ENCODE measurements at places on chromosomes 3 and 15.
A peak's percentile ranks its signal among the peaks of the same experiment; 100 is the strongest.

DNA sequence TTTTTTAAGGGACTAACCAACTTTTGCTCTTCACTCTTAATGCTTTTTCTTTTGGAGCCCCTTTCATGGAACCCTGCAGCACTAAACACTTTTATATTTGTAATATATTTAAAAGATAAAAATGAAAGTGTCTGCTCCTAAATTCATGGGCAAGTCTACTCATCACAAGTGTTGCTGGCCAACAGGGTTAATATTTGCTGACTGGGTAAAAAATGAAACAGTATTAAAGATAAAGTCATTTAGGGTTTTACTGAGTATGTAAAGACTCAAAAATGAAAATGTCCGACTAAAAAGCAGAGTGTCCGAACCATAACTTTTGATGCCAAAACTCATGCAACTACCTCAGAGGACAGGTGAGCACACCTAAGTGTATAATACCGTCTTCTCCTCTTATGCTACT, 54.0 kb downstream of the MOBP start:
- DNase-seq: no peak

- no peak for DNase-seq
Measured at GRCh38 chr3:41106691-41107090, 92.6 kb upstream of the CTNNB1 start.

DNA sequence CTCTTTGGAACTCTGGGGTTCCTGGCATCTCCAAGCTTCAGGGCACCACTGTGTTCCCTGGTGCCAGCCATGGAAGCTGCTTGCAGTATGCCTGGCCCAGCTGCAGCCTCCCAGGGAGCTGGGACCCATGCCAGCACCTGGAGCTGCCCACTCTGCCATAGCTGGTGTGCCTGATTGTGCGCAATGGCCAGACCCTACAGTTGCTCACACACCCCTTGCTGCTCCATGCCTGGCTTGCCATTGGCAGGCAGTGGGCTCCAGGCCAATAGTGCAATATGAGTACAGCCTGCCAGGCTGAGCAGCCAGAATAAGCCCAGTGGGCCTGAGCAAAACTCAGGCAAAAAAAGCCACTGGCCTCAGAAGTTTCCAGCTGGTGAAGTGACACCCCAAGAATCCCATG, 43.8 kb upstream of the LRRFIP2 start:
- DNase-seq: no peak

DNA sequence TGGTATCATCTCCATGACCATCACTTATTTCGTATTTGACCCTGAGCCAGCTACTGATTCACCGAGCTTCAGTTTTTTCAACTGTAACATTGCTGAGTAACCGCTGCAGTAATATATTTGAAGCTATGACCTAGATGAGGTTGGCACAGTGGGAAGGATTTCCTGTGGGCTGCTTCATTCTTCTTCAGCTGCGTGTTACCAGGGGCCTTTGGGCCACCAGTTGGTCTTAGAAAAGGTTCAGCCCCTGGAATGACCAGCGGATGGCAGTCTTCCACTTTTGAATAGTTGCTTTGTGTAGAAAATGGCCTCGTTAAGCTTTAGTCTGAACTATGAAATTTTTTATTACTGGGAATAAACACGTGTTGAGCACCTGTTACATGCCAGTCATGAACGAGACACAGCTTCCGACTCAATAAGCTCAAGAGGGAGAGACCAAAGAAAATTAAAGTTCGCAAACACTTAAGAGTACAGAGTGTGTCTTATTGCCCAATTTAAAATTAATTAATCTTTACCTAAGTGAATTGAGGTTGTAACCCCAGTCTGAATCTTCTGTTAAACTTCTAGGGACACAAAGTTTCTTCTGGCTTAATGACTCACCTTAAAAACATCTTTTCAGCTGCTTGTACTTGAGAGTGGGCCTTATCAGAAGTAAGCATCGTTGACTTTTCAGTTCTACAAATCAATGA, 57.6 kb upstream of the NR2E3 start:
- DNase-seq: peak; percentile 58

- DNase-seq: no peak
Measured at GRCh38 chr15:83837945-83838571, 184.1 kb downstream of the ADAMTSL3 start.

GRCh38 chr3:131277836-131278497, 103.6 kb upstream of the NUDT16 start:
- DNase-seq: no peak

- no peak for DNase-seq
Measured at GRCh38 chr15:59536553-59536952, 75.0 kb upstream of the GCNT3 start.

DNA sequence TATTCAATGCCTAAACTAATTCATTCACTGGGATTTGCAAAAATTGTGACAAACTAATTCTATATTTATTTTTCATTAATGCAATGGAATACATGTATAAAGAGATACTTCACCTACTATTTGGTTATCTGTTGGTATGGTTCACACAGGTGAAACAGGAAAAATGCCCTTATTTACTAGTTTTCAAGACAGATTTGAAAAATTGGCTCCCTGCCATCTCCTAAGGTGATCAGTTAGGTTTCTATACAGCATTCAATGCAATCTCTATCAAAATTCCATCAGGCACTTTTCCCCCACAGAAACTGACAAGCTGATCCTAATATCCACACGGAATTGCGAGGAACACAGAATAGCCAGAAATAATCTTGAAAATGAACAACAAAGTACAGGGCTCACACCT, 101.1 kb downstream of the DLG1 start:
- no peak for DNase-seq

- DNase-seq: peak; percentile 95
Measured at GRCh38 chr15:96273317-96274086, 57.0 kb upstream of the NR2F2 start.

GRCh38 chr3:194518652-194519051, 31.9 kb upstream of the ATP13A3 start:
- DNase-seq: no peak

DNA sequence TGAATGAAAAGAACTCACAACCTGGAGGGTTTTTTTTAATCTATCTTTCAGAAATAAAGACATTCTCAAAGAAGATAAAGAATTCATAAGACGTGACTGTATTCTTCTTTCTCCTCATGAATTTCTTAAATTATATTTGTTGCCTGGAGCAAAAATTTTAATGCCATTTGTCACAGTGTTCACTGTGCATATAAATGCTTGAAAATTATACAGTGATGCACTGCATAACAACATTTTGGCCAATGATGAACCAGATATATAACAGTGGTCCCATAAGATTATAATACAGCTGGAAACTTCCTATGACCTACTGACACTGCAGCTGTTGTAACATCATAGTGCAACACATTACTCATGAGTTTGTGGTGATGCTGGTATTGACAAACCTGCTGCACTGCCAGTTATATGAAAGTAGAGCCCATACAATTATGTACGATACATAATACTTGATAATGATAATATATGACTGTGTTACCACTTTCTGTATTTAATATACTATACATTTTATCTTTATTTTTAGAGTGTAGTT, 67.3 kb downstream of the P2RY1 start:
- no peak for DNase-seq

- DNase-seq: no peak
Measured at GRCh38 chr3:114122027-114122709, 56.7 kb downstream of the DRD3 start.
